Activated T-cell treated with anti-CD3 and anti-CD28 coated beads, Interleukin-2, amount 50 U/mL, for 1 hour (primary cell): ENCODE measurements at places on chromosomes 5 and 9.
A peak's percentile ranks its signal among the peaks of the same experiment; 100 is the strongest.

DNA sequence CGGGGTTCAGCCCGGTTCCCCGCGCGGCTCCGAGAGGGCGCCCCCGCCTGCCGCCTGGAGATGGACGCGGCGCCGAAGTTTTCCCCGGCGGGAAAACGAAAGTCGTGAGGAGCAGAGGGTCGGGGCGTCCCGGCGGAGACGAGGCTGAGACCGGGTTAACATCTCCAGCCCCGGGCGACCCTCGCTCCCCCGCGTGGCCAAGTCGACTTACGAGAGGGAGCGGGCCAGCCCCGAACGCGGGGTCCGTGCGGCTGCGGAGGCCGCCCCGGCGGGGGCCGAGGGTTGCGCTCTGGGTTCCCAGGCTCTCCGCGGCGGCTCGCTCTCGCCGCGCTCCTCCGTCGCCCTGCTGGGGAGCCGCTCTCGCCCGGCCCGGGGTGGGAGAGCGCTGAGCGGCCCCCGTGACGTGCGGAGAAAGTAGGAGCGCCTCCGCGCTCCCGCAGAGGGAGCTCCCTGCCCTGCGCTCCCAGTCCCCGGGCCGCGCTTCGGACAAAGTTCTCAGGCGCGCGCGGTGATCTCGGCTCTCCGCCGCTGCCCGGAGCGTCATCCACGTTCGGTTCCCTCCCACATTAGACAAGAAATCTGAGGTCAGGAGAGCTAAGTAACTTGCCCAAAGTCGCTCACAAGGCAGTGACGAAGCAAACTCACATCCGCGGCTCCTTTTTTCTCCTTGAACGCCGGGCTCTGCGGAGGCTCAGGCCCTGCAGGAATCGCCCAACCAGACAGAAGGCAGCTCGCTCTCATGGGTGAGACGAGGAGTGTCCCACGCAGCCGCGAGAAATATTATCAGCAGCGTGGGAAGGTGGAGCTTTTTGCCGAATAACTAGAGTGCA is 1.2 kb upstream of the GCNT4 start:
- peak; percentile 72 for DNase-seq

DNA sequence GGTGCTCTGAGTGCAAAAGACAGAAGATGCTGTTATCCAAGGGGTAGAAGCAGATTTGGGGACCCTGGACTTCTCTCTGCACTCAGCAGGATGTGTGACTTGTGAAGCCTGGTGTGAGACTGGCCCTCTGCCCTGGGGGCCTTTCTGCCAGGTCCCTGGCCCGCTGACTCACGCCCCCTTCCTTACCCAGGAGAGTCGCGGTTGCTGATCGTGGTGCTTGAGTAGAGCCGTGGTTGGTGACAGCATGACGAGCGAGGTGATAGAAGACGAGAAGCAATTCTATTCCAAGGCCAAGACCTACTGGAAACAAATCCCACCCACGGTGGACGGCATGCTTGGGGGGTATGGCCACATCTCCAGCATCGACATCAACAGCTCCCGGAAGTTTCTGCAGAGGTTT is 6.5 kb downstream of the NTMT1 start:
- DNase-seq = no peak

GRCh38 chr9:136722969-136723356 is 10.6 kb downstream of the DIPK1B start:
- DNase-seq = no peak

DNA sequence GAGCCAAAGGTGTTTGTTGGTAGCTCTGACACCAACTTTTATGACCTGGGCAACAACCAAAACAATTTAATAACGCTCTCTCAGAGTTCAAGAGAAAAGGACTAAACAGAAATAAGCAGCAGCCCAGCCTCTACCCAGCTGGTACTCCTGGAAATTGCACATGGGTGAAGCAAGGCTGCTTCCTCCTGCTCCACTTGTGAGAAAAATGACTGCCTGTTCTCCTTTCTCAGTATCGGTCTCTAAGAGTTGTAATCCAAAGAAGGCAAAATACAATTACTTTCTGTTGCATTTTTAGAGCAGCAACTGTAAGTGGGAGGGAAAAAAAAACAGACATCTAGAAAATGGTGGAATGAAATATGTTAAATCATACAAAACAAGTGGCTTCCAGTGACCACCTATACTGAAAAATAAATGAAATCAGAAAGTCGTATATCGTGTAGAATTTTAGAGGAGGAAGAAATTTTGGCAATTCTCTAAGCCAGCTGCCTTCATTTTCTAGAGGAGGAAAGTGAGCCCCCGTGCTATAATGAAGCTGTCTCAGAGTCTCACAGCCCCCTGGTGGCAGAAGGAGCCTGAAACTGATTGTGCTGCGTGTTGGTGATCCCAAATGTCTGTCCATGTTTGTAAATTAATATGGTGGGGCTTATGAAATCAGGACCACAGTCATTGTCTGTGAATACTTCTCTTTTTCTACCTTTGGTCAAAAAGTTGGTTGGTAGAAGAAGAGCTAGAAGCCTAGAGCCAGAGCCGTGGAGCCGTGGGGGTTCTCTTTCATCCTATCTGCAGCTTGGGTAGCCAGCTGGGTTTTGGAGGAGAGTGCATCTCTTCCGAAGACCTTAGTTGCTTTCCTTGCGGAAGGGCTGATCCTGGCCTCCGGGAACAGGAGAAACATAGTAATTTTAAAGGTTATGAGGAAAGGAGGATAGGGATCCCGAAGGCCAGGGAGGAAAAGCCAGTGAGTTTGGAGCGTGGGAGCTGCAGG is 139.9 kb downstream of the PIP5K1B start:
- no peak for DNase-seq

- DNase-seq = no peak
These were observed 26.1 kb downstream of the DAP start for GRCh38 chr5:10734832-10735523.

DNA sequence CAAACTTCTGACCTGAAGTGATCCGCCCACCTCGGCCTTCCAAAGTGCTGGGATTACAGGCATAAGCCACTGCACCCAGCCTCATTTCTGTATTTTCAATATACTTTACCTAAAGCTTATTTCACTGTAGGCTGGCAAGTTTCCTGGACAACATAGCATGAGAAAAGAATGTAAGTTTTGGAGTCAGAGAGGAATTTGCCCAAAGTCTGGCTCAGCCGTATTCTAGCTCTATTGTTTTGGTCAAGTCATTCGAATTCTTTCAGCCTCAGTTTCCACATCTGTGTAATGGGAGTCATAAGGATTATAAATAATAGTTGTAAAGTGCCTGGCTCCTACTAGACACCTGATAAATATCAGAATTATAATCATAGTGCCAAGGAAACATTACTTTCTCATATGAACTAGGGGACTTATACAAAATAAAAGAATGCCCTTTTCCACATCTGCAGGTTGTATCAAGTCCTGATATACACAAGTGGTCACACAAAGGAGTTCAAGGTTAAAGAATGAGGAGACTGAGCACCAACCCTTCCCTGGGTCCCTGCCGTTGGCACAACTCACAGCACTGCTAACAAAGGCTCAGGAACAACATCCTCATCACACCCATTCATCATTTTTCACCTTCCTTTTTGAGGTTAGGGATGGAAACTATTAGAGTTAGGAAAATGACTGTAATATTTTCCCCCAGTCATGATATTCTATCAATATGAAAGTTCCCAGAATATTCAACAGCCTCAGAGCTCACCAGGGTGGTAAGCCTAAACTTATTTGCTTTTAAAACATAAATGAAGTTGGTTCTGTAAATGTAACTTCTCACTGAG is 34.6 kb upstream of the RAI14 start:
- DNase-seq = no peak

- no peak for DNase-seq
These were observed 2.4 kb downstream of the EGR1 start for GRCh38 chr5:138467711-138468132.

GRCh38 chr5:146400201-146400600 is 46.9 kb upstream of the TCERG1 start:
- DNase-seq = no peak

GRCh38 chr9:130579738-130580463 is 524 bp downstream of the FUBP3 start:
- no peak for DNase-seq
